ENCODE measurements at places on chromosomes 16 and 17. TPM values are rescaled to one million over a fixed set of nuclear protein-coding genes. Genes with fewer than 3 reads are reported as not detected.
A peak's percentile ranks its signal among the peaks of the same experiment; 100 is the strongest.

DNA sequence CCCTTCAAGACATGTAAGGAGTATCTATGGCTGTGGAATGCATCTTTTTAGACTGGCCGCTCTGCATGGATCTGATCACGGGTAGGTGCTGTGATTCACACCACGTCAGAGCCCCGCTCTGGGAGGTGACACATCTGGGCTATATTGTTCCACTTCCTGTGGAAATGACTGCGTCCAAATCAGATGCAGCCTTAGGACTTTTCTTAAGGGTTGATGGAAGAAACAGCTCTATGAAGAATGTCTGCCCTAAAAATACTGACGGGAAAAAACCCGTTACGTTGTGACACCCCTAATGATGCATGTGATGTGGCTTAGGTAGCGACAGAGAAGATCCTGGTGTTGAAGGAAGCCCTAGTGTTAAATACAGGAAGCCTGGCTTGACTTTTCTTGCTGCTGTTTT, 12.2 kb downstream of the BANP start:
- DNase-seq, result no peak

Gene NR1D1
- total RNA-seq, result 8.7 TPM

- no peak for DNase-seq
These were observed 20.1 kb downstream of the MPRIP start for GRCh38 chr17:17062356-17062755.

GRCh38 chr17:45087504-45087975, 26.4 kb downstream of the NMT1 start:
- no peak for DNase-seq

Gene C1QL1
- not detected for total RNA-seq

DNA sequence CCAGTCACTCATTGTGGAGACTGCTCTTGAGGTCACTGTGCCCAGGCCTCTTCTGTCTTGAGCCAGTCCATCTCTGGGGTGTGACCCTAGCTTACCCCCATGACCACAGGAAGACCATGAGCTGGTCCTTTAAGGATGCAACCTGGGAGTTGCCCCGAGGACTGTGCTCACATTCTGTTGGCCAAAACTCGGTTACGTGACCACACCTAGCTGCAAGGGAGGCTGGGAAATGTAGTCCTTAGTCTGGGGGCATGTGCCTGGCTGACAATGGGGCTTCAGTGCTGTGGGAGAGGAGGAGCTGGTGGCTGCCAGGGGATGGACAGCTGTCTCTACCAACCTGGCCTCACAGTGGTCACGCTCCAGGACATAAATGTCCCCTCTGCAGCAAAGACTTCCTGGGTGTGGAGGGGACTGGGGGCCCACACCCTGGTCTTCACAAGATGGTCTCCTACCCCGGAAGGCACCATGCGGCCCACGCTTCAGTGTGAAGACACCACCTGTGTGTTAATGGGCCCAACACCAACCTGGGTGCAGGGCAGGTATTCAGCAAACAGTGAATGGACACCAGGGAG, 55.4 kb downstream of the JPH3 start:
- DNase-seq, result peak; percentile 69

Gene RCVRN
- total RNA-seq, result not detected

Gene CD300C
- total RNA-seq, result not detected

DNA sequence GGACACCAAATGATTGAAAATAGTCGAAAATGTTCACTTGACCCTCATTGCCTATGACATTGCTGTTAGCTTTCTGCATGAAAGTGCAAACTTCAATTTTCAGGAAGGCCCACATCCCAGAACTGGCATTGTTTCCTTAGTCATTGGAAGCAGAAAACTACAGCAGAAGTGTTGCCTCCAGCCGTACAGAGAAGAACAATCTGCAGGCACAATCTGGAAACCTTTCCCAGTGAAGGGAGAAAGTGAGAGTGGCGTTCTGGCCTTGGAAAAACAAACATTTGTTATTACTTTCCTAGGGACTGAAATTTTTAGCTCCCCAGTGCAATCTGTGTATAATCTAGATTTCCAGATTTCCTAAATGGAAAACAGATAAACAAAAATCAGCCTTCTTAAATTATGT, 529.5 kb upstream of the RBFOX1 start:
- DNase-seq, result no peak

DNA sequence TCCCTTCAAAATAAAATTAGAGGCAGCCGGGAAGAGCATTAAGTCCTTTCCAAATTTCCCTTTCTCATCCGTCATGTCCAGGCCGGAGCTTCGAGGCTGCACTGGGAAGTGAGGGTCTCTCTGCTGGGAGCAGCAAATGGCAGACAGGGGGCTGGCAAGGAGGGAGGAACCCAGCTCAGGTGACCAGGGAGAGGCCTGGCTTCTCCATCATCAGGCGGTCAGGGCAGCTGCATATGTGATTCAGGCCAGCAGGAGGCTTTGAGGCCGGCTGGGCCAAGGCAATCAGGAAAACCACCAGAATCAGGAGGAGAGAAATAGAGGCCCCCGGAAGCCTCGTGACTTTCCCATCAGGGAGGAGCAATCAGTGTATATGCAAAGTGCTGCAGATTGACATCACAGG, 85.0 kb upstream of the RPL38 start:
- no peak for DNase-seq

- DNase-seq, result no peak
These were observed 43.3 kb upstream of the ATP2A3 start for GRCh38 chr17:4007346-4008081.

DNA sequence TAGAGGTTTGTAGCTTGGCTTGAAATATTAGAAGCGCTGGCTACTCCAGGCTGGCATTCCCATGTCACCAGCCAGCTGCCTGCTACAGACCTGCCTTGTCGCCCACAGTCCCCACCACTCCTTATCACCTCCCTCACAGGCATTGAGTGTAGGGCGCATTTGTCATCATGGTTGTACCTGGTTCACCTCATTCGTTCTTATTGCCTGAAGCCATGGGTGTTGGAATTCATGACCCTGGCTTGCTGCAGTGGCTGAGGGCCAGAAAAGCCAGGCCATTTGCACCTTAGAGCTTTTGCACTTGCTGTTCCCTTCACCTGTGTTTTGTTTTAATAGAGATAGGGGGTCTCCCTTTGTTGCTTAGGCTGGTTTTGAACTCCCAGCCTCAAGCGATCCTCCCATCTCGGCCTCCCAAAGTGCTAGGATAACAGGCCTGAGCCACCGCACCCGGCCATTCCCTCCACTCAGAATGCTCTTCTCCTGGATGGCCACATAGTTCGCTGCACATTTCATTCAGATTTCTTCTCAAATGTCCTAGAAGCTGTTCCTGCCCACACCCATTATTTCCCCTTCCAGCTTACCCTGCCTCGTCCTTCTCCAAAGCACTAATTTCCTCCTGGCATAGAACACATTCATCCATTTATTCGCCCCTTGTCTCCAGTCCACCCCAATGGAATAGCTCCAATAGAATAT, 97.6 kb downstream of the C16orf78 start:
- DNase-seq, result no peak

Gene AIPL1
- total RNA-seq, result not detected

Gene C16orf89
- total RNA-seq, result not detected
